ENCODE measurements at places on chromosomes 16 and 17.
A peak's percentile ranks its signal among the peaks of the same experiment; 100 is the strongest.

- no peak for DNase-seq
Measured at GRCh38 chr16:88844419-88845036, 12.2 kb downstream of the GALNS start.

DNA sequence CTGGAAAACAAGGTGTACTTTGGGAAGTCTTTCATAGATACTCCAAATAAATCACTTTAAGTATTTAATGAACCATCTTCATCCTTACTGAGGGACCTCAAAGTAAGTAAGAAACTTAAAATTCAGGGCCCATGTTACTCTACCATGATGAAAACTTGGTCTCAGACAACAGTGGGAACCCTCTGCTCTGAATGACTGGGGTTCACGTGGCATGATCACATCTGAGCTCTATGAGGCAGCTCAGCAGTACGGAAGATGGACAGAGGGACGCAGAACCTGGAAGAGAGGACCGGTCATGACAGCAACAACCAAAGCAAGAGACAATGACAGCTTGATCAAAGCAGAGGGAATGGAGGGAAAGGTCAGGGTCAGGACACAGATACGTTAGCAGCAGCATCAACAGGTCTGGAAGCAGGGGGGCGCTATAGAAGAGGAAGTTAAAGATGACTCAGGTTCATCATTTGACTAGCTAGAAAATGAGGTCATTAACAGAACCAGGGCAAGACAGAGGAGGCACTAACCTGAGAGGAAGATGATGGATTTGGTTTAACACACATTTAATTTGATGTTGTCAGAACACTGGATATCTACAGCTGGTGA lies 9.5 kb downstream of the XPO6 start:
- DNase-seq, result no peak

DNA sequence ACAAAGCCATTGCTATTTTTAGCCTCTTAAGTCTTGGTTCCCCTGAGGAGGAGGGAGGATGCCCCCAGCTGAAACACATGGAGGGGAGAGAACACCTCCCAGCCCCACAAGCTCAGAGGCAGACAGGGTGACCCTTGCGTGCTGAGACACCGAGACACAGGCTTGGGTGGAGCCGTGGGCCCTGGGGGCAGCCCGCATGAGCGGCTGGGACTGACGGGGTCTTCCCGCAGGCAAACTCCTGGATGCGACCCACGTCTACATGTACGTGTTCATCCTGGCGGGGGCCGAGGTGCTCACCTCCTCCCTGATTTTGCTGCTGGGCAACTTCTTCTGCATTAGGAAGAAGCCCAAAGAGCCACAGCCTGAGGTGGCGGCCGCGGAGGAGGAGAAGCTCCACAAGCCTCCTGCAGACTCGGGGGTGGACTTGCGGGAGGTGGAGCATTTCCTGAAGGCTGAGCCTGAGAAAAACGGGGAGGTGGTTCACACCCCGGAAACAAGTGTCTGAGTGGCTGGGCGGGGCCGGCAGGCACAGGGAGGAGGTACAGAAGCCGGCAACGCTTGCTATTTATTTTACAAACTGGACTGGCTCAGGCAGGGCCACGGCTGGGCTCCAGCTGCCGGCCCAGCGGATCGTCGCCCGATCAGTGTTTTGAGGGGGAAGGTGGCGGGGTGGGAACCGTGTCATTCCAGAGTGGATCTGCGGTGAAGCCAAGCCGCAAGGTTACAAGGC lies 9.8 kb downstream of the SLC16A3 start:
- DNase-seq, result peak; percentile 74

DNA sequence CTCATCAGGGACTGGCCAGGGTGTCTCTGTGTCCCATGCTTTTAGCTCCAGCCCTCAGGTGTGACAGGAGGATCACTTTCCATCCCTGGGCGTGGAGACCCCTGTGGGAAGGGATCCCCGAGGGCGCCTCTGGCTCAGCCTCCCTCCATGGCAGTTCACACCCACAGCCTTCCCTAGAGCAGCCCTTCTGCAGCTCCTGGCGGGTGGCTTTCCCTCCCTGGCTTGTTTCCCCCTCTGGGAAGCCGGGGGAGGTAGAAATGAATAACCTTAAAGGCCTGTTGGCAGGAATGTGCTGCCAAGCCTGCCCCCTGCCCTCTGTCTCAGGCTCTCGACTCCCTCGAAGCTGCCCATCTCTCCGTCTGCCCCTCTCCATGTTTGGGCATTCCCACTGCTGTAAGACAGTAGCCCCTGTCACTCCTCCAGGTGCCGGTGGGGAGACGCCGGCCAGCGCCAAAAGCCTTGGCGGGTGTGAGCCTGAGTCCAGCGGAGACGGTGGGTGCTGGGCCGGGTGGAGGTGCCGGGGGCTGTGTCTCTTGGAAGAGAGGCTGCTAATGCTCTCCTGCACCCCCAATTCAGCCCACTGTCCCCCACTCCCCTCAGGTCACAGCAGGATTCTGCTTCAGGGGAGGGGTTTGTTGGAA lies 2.1 kb upstream of the ATP2A1 start:
- no peak for DNase-seq

DNA sequence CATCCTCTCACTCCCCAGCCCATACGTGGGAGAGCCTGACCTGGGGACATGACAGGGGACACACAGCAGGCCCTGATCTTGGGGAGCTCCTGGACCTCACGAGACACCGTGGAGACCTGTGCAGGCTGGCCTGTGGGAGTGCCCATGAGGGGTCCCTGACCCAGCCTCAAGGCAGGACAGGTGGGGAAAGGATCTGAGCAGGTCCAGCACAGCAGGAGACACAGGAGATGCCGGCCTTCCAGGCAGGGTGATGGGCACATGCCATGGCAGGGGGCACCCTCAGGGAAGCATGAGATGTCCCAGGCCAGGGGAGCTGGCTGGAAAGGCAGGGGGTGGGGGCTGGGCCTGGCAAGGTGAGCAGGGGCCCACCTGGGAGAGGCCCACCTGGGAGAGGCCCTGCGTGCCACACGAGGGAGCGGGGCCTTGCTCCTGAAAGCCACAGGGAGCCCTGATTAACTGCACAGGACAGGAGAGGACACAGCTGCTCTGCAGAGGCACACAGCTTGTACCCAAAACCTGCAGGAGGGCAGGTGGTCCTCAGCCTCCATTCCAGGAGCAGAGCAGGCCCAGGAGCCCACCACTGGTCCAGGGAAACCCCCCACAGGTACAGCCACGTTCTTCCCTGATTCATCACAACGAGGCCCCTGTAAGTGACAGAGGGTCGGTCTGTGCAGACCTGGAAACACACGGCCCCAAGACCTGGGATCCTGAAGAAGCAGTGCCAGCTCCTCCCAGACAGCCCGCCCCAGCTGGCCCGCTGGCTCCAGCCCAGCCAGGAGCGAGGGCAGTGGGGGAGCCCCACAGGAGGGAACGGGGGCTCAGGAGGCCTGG lies 26.6 kb upstream of the KRT17 start:
- DNase-seq, result no peak

DNA sequence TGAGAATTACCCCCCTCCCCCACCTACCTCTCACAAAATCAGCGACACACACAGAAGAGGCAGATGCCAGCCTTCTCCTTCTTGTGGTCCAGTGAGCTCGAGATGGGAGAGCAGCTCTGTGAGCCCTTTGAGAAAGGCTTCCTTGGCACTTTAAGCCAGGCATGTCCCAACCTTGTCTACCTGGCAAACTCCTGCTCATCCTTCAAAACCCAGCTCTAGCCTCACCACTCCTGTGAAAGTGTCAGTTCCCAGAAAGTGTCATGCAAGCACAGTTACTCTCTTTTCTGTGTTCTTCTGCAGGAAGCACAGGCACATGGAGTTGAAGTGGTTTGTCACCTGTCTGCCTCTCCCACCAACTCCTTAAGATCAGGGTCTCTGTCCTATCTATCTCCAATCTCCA lies 1.6 kb downstream of the TMEM98 start:
- no peak for DNase-seq

DNA sequence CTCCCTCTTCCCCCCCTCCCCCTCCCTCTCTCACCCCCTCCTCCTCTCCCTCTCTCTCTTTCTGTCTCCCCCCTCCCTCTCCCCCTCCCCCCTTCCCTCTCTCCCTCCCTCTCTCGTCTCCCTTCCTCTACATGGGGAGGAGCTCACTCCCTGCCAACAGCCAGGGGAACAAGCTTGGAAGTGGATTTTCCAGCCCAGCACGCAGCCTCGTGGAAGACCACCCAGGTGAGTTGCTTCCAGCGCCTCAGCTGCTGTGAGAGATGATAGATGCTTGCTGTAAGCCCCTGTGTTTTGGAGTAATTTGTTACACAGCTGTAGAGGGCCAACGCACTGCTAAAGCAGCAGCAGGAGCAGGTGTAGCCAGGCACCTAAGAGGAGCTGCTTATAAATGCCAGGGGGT lies 20.8 kb downstream of the ACTG1 start:
- DNase-seq, result no peak

- DNase-seq, result peak; percentile 63
Measured at GRCh38 chr17:31318298-31318801, 3.1 kb downstream of the EVI2A start.

DNA sequence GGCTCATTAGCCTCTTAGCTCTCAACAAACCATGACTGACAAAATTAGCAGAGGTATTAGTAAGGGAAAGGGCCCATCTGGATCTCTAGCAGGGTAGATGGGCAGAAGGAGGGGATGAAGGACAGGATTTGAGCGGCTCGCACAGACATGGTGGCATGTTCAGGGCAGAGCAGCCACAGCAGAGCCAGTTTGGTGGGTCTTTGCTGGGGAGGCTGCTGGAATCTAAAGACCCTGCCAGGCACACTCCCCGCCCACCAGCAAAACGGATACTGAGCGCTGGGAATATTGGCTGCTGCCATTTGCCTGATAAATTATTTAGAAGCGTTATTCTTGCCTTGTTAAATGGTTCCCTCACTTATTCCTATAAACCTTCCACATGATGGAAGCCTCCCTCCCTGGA lies 20.7 kb upstream of the NAT9 start:
- no peak for DNase-seq

DNA sequence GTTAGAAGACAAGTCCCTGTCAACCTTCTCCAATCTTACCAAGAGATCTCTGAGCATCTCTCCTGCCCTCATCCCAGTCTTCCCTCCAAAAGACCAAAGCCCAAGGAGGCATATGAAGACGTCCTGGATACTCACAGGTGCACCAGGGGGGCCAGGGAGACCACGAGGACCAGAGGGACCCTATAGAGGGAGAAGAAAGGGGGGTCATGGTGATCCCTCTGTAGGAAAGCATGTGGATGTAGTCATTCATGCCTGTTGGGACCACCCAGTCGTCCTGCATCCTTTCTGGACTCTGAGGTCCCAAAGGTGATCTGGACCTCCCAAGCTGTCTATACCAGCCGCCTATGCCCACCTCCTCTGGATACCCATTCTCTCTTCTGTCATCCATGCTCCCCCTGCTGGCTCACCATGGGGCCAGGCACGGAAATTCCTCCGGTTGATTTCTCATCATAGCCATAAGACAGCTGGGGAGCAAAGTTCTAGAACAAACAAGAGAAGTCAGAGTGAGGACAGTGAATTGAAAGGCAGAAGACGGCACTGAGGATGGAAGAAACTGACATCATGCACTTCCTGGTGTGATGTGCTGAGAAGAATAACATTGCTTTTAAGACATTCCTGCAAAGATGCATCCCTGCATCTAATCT lies 3.3 kb downstream of the COL1A1 start:
- no peak for DNase-seq

DNA sequence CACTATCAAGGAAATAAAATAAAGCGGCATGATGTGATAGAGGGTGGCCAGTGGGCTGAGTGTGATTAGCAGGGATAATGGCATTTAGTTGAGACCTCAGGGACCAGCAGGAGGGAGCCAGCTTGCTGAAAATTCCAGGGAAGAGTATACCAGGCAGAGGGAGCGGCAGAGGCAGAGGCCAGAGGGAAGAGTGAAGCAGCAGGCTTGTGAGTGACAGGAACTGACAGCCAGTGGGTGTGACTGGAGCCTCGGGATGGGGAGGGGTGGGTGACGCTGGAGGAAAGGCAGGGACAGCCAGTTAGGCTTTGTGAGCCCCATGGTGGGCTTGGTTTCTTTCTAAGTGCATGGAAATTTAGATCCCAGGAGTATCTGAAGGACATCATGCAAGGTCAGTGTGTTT lies 209.7 kb upstream of the CACNG3 start:
- DNase-seq, result no peak

GRCh38 chr16:23552161-23552560 lies 5.0 kb downstream of the EARS2 start:
- no peak for DNase-seq

- DNase-seq, result no peak
Measured at GRCh38 chr16:17403859-17404545, 66.8 kb downstream of the XYLT1 start.

DNA sequence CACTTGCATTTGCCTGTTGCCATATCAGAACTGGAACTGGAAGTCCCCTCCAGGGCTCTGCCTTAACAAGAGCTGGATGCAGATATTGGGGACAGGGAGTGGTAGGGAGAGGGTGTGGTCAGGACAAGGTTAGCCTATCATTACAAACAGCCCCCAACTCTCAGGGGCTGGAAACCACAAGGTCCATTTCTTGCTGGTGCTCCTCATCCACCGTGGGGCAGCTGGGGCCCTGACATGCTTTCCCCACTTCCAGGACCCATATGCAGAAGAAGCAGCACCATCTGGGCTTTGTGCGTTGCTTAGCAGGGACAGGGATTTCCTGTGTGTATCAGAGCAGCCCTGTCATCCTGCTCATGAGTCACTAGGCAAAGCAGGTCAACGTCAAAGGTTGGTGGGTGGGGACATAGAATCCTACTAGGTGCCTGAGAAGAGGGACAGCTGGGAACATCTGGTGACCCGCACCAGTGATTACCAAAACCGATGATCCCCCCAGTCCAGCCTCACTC lies 26.9 kb downstream of the RGS9 start:
- peak; percentile 49 for DNase-seq

DNA sequence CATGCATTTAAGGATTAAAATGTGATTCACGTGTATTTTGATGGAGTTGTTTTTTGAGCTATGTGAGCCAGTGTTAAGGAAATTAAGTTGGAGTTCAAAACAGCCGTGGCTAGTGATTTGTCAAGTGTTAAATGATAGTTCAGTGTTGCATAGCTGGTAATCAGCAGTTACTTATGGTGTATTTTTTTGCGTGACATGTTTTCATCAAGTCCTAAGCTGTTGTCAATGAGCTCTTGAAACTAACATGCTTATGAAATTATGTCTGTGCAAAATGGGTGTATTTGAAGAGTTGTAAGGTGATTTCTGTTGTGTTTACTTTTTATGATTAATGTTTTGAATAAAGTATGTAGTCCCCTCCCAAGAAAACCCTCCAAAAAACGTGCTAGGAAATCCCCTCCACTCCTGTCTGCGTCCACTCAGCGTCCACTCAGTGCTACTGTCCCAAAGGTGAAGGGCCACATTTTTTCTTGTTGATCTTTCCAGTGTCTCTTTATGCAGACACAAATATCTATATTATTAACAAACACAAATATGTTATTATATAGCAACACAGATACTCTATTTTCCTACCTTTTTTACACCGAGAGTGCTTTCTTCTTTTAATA lies 30.0 kb downstream of the USP10 start:
- no peak for DNase-seq

- no peak for DNase-seq
Measured at GRCh38 chr17:73013301-73013700, 79.2 kb downstream of the SLC39A11 start.

DNA sequence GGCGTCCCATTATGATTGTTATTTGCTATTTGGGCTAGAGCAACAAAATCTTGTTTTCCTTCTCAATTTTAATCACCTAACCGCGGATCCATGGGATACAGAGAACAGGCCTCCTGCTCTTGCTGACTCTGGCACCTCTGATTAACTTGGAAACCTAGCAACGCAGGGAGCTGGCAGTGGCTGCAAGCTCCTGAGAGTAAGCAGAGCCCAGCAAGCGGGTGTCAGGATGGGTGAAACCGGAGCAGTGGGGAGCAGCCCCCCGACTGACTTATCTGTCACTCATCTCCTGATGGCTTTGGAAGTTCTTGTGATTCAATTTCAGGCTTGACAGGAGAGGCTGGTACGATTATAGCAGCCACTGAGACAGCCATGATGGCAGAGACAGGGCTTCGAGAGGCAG lies 45.5 kb upstream of the CDC42EP4 start:
- DNase-seq, result no peak

Data from AG08396 (cell line).